H9 (cell line): ENCODE measurements at places on chromosomes 3 and 15.

DNA sequence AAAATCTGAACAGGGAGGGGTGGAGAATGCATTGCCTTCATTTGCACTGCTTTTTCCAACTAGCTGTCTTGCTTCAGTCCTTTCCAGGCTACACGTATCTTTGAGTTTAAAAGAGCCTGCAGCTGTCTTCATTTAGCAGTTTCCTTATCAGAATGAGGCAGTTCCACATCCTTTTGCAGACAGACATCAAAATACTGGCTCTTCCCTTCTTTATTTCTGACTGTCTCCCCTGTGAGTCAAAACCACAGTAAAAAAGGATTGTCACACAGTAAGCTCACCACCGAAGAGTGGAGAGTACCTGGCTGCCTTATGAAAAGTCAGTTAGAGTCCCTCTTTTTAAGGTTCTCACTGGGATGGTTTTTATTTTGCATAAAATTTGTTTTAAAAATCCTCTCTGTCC, 205.5 kb upstream of the CD96 start:
- DNase-seq: no peak

DNA sequence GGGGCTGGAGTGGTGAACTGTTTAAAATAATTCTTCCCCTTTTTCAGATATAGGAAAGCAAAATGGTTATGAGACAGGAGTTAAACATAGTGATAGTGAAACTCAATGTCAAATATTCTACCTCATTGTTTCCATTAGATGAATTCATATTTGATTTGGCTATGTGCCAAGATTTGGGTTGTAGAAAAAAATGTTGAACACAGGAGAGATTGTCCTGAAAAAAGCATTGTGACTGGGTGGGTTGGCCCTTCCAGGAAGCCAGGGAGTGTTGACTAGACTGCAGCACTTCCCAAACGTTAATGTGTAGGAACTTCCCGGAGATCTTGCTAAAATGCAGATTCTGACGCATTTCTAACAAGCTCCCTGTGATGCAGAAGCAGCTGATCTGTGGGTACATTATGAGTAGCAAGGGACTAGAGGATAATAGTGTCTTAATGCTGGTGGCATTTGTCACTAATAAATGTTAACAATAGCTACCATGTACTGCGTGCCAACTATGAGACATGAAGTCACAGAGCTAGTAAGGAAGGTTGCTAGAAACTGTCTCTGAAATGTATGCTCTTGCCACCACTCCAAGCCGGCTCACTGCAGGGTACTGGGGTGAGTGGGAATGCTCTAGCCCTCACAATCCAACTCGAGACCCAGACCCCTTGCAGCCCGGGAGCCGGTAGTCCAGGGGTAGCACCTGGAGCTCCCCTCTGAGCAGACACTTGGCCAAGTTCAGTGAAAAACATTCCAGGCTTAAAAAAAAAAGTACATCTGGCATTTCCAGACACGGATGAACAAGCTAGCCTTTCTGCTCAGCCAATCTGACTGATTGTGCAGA, 120.6 kb downstream of the CD47 start:
- no peak for DNase-seq

DNA sequence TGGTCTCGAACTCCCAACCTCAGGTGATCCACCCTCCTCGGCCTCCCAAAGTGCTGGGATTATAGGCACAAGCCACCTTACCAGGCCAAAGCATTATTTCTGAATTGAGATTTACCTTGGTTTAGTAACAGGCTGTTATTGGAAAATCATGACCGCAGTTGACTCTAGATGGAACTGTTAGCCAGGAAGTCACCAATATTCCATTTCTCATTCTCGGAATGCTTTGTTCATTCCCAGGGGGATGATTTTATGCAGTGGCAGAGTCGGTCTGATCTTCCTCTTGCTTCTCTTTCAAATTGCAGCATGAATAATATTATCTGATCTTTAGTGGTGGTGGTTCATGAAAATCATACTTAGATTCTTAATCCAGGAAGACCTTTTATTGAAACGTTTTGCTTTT, 195.5 kb upstream of the MBNL1 start:
- no peak for DNase-seq

- peak; percentile 43 for DNase-seq
These were observed 151.4 kb downstream of the SHQ1 start for GRCh38 chr3:72696815-72697214.

DNA sequence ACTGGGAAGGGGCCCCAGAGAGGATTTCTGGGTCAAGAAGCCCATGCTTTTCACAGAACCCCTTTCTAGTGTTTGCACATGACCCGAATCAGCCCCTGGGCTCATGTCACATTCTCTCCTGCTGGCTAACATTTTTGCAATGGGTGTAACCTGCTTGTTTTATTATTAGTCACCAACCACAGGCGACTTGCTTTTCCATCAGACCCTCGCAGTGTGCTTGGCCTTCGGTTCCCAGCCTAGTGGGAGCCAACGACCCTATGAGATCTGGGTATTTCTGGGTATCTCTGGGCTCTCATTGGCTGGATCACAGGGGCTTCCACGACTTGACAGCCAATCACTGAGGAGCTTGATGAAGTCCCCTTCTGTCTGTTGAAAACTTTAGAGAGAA, 11.0 kb upstream of the FBLN2 start:
- DNase-seq: no peak

- DNase-seq: no peak
These were observed 6.0 kb downstream of the CCDC80 start for GRCh38 chr3:112634786-112635541.

GRCh38 chr3:119880966-119881365, 99.1 kb downstream of the NR1I2 start:
- DNase-seq: no peak

DNA sequence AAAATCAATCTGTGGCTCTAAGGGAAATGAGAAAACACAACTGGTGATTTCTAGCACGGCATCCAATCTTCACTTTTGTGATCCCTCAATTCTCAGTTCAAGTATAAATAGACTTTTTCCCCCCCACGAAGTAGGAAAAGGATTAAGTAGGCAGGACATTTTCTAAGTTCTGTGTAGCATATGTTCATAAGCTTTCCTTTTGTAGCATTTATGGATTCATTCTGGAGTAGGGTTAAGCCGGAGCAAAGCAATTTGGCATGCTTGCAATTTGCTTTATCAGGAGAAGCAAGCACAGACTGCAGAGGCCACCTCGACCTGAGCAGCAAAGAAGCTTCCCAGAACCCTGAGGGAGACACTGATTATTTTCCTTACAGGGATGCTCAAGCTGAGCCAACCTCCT, 66.3 kb downstream of the FHIT start:
- no peak for DNase-seq

- no peak for DNase-seq
These were observed 185.2 kb upstream of the TSC22D2 start for GRCh38 chr3:150222691-150223489.

DNA sequence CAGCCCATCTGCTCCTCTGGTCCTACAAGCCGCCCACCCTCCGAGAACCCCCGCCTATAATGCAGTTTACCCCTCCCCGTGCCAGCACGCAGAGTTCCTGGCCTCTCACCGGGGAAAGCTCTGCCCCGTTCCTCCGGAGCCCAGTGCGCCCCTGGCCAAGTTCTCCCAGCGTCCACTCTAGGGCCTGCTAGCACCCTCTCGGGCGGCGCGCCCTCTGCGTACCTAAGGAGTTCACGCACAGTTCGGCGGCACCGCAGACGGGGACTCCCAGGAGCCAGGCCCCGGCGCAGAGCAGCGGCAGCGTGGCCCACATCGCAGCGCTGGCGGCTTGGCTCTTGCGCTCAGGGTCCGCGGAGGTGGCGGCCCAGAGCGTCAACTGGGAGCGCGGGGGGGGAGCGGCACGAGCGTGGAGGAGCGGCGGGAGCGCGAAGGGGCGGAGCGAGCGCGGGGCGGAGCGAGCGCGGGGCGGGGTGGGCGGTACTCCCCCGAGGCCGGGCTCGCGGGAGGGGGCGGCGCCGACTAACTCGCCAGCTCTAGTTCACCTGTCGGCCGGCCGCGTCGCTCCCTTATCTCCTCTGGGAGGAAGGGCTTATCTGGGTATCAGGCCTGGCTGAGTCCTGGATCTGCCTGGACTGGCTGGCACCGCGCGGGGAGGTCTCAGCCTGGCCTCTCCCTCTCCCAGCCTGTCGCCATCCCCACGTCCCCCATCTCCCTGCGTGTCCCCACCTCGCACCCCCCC, at the start of gene CTSH:
Gene CTSH, minus strand, starts transcription at position 378 of the 739 bp plus-strand sequence. Its CDS starts 65 bp downstream, at position 313.
- peak; percentile 92 for DNase-seq

- DNase-seq: no peak
These were observed 46.8 kb upstream of the TBC1D23 start for GRCh38 chr3:100213891-100214573.

DNA sequence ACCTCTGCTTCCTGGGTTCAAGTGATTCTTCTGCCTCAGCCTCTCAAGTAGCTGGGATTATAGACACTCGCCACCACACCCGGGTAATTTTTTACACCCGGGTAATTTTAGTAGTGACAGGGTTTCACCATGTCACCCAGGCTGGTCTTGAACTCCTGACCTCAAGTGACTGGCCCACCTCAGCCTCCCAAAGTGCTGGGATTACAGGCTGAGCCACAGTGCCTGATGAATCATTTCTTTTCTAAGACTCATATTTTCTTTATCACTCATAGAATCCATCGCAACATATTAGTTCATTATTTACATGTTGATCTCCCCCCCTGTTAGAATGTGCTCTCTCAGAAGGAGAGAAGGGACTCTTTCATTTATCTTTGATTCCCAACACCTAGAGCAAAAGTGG, 109.5 kb upstream of the PTPRG start:
- DNase-seq: no peak

DNA sequence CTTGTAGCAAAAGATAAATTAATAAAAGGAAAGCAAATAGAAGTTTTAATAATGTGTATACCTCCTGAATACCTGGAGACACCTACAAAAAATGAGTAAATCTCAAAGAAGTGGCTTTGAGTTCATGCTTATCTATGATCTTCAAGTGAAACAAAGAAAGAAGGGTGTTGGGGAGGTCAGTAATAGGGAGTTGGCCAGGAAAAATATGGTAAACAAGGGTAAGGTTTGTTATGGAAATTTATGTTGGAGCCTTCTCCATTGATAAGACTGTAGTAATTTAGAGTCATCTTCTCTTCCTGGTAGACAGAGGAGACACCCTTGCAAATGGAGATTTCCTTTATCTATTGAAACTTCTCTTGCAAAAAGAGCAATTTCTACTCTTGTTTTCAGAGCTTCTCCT, 6.6 kb upstream of the CCR8 start:
- DNase-seq: no peak
